ENCODE measurements at places on chromosomes 11 and 22.

DNA sequence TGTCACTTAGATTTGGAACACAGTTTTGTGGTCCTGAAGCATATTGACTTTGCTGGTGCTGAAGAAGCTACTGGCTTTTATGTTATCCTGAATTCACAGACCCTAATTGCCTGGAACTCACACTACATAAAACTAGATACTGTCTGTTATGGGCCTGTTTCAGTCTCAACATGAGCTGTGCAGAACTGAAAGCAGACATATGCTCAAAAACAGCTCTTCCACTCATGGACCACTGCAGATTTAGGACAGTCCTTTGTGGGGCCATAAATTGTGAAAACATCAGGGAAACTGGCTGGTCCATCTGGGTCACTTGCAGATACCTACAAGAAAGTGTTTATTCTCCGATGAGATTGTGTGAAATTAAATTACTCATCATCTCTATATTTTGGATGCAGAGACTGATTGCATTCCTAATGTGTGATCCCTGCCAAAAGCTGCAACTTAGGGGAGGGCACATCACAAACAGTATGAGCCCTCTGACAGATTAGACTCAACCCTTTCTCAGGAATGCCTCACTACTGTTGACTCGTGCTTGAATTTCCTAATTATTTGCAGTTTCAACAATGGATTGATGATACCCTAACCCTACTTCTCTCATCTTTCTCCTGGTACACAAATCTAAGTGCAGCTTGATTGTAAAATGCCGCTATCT lies 10.2 kb upstream of the CLNS1A start:
- no peak for DNase-seq

GRCh38 chr11:83044958-83045712 lies 26.6 kb downstream of the RAB30 start:
- no peak for DNase-seq

DNA sequence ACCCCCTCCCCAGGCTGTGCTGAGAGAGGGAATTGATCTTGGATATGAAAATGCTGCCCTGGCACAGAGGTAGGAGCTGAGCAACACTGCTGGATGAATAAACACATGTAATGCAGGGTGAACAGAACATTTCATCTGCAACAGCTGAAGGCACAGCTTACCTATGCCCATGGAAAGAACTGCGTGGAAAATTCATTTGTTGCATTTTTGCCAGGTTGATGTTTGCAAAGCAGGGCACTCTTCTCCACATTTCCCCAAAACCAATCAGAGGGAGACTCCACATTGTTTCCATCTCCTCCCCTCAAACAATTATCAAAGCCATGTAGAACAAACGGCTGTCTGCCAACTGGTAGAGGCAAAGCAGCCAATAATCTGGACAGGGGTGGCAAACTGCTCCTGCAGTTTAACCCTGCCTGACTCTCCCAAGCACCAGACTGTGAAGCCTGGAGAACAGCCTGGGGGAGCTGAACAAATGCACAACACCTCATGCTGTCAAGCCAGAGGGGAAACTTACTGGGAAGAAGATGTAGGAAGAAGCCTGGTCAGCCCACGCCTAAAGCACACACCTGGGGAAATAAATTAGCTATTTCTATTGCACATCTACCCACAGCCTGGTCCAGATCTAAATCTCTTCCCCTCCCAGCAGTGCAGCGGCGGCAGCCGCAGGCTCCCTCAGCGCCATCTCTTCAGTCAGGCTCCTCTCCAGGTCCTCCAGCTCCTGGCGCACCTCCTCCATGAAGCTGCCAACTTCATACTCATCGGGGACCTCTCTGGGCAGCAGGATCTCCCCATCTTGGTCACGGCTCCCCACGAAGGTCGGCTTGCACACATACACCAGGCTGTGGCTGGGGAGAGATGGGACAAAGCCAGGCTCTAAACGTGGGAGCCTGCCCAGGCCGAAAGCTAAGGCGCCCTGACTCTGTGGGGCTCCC lies 44.3 kb downstream of the DKK3 start:
- no peak for DNase-seq

DNA sequence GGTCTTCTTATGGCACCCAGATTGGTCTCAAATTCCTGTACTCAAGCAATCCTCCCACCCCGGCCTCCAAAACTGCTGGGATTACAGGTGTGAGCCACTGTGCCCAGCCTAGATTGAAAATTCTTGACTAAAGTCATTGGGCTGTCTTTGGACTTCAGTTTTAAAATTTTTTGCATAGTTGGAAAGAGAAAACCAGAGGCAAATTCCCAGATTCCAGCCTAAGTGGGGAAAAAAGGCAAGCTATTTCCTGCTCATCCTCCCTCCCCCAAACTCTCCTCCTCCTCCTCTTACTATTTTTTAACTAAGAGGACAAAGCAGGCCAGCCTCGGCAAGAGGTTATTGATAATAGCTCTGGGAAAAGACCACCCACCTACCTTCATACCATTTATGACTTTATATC lies 78.6 kb upstream of the CLMP start:
- no peak for DNase-seq

DNA sequence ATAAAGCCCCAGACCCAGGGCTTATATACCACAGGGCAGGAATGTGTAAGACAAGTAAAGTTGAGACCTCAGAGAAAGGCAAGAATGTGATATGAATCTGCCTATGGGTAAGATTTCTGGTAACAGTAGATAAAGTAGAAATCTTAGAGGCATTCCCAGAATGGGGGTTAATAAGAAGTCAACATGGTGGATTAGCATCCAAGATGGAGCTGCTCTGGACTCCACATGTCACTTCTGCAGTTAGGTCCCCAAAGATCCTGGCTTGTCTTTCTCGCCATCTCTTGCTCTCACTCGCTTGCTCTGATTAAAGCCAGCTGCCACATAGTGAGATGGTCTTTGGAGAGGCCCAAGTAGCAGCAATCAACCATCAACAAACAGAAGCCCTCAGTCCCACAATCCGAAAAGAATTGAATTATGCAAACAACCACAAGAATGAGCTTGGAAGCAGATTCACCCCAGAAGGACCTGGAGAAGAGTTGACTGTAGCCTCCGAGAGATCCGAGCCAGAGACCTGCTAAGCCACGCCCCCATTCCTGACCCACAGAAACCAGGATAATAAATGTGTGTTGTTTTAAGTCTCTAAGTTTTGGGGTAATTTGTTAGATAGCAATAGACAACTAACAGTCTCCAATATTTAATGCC lies 5.4 kb upstream of the C11orf86 start:
- DNase-seq, result no peak

DNA sequence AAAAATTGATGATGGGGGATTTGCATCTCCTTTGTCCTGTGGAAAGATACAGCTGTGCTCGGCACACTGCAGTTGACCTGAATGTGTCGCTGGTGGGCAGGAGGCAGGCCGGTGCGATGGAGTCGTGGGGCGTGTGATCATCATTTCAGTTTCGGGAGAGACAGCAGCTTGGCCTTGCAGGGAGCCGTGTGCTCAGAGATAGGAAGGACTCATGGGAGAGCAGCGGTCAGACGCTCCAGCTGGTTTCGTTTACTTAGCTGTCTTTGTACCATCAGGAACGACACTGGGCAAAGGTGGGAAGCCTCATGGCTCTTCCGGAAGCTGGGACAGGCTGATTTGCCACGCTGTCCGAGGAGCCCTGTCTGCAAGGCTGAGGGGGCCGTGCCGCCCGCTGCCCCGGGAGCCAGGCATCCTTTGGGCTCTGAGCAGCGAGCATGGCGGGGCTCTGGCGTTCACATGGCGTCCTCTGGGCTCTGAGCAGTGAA lies 32.7 kb downstream of the GRAMD4 start:
- no peak for DNase-seq

- DNase-seq, result no peak
Measured at GRCh38 chr11:57154739-57155138, 27.0 kb upstream of the LRRC55 start.

- DNase-seq, result peak; percentile 32
Measured at GRCh38 chr11:44861849-44862557, 88.7 kb downstream of the TP53I11 start.

DNA sequence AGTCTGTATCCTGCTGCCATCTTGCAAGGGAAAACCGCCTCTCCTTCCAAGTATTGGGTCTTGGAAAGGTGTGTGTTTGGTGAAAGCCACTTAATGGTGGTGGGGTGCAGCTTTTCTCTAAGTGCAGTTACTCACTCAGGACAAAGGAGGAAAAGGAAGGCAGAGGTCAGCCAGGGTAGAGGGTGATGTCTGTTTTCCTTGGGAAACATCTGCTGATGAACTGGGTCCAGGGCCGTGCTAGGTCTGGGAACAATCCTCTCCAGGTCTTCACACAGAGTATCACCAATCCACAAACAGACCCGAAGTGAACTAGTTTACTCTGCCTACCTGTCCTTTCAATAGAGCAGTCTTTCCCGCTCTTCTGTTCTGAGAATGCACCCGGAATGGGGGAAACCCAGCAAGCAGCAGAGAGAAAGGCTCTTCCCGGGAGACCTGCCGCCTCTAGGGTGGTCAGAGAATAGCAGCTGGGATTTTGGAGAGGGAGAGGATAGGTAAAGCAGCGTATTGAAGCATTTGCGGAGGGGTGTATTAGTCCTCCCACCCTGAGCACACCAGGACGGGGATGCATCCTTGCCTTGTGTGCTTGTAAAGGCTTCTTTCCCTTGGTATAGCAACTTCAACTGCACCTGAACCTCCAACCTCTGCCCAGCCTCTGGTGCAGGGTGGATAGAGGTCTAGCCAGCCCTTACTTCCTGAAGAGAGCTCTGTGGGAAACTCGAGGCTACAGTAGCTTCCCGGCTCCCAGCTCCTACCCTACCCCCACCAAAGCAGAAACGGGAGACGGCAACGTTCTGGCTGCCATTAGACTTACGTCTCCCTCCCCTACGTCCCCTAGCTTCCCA lies 20.7 kb downstream of the LHFPL7 start:
- no peak for DNase-seq

DNA sequence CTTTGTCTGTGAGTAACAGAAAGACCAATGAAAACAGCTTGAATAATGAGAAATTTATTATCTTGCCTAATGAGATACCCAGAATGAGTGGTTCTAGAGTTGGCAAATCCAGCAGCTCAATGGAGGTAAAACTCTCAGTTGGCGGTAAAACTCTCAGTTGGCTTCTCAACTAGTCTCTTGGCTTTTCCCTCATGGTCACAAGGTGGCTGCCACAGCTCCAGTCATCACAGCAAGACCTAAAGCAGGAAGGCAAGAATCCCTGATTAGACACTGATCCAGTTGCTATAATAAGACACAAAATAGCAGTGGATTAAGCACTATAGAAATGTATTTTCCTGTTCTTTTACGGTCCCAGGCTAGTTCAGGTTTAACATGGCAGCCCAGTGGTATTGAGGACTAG lies 37.5 kb upstream of the TSPAN18 start:
- DNase-seq, result no peak

DNA sequence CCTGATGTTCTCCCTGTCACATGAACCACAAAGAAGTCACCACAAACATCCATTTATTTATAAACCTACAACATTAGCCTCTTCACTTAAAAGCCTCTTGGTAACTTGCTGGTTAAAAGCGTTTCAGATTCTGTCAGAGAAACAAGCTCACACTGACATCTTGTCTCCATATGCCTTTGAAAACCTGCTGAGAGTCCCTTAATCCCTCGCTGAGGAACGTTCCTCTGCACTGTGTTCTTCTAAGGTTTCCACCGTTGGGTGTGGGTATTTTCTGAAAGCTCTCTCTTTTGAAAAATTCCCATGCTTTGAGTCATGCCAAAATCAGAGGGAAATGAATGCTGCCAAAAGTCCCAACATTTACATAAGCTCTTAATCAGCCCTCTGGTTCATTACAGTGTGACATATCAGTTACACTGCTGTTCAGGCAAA lies 149.8 kb downstream of the CCDC34 start:
- no peak for DNase-seq

DNA sequence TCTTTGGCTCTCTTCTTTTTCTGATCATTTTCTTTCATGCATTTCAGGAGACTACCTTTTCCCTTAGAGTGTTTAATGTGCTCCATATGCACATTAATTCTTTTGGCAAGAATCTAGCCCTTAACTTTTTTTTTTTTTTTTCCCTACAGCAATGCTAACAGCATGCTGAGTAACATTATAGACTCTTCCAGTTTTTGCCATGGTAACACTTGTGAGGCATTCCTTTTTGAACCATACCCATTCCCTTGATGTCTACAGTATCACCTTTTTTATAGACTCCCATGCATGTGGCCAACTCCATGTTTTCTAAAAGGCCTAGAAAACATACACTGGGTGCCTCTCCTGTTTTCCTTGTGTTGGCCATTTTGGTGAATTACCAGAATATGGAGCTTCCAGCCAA lies 2.9 kb upstream of the MRPL17 start:
- no peak for DNase-seq

- DNase-seq, result no peak
Measured at GRCh38 chr22:47807506-47807905, 1045.1 kb downstream of the TBC1D22A start.

DNA sequence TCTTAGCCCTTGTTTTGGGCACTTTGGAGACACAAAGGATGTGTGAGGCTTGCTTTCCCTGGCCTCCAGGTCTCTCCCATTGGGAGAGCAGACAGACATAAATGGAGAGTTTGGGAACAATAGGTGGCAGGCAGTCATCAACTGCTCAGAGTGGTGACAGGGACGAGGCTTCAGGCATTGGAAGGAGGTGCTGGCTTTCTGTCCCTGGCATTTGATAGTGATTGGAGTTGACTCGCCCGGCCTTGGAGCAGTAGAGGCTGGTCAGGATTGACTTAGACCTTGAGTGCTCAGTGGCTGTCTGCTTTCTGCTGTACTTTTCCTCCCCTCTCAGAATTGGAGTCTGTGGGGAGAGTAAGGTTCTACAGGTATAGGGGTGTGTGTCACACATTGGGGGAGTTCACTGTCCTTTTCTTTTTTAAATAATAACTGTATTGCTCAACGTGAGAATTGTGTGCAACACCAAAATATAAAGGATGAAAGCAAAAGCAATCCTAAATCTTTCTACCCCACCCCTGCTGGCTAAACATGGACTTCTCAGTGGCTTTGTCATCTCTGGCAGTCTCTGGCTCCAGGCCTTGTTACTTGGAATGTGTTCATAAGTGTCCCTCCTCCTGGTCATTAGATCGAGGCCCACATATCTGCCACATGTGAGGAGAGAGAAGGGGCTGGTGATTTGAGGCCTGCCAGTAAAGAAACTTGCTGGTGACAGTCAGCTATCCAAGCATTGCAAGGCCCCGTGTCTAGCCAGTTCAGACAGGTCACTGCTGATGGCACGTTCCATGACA lies 21.1 kb downstream of the SHISA8 start:
- no peak for DNase-seq

GRCh38 chr11:8081591-8082250 lies 710 bp downstream of the TUB start:
- no peak for DNase-seq

GRCh38 chr22:44400763-44401060 lies 88.0 kb upstream of the SHISAL1 start:
- DNase-seq, result no peak

DNA sequence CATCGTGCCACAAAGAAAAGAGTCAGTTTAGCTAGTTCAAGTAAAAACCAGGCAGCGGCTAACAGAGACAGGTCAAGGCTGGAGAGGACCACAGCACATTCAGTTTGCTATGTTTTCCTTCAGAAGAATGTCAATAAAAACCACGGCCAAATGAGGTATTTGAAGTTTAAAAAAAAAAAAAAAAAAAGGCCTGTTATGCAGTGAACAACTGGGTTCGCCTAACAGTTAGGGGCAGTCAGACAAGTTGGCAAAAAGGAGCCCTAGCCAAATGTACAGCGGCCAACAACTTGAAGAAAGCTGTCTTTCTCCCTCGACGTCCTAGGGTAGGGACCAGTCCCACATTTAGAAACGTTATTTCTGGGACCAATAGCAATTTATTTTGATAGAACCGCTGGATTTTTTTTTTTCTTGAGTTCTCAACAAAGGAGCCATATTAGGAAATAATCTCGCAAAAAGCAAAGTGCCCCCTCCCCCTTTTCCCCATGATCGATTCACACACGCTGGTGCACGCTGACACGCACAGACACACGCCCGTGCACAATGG lies 237.8 kb downstream of the TTC28 start:
- no peak for DNase-seq
